ENCODE measurements at places on chromosomes 13 and 19.

- H3K36me3 ChIP-seq, result no peaks in the 10 kb centered on the region
- H3K4me3 ChIP-seq, result no peak overlapping the region
- H3K27ac ChIP-seq, result no peak overlapping the region
- H3K27me3 ChIP-seq, result no peaks in the 10 kb centered on the region
- no peak for DNase-seq
These were observed 2.0 kb upstream of the C19orf12 start for GRCh38 chr19:29717051-29717450.

GRCh38 chr13:49524740-49525501 lies 29.2 kb downstream of the PHF11 start:
- peaks cover 13% of the 10 kb centered on the region for H3K36me3 ChIP-seq
- no peak overlapping the region for H3K4me3 ChIP-seq
- DNase-seq, result no peak
- no peak overlapping the region for H3K27ac ChIP-seq
- no peaks in the 10 kb centered on the region for H3K27me3 ChIP-seq

- no peak overlapping the region for H3K4me3 ChIP-seq
- DNase-seq, result no peak
- H3K36me3 ChIP-seq, result peaks cover 29% of the 10 kb centered on the region
- H3K27ac ChIP-seq, result no peak overlapping the region
- H3K4me1 ChIP-seq, result peaks cover 23% of the 10 kb centered on the region
These were observed 3.0 kb upstream of the AKAP8L start for GRCh38 chr19:15421721-15422260.

- DNase-seq, result peak; percentile 70
- H3K36me3 ChIP-seq, result peaks cover 34% of the 10 kb centered on the region
- no peak overlapping the region for H3K27ac ChIP-seq
- H3K4me3 ChIP-seq, result no peak overlapping the region
- H3K27me3 ChIP-seq, result no peaks in the 10 kb centered on the region
- H3K4me1 ChIP-seq, result peaks cover 32% of the 10 kb centered on the region
These were observed 62.1 kb downstream of the KLF2 start for GRCh38 chr19:16386619-16387240.

DNA sequence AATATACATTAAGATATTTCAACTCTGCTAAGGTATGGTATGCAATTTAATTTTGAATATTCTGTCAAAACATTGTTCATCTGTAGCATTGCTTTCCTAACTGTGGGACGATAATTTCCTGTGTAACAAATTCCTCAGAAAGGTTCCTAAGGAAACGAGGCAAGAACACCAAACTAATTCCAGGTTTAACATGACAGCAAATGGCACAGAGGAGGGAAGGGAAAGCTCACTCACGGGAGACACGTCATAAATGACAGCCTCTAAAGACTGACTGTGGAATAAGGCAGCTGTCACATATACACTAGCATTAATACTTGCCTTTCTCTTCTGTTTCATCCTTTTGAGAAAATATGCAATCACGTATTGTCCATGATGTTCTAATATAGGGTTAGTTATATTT lies 380.6 kb downstream of the LIG4 start:
- no peak overlapping the region for H3K4me3 ChIP-seq
- no peak overlapping the region for H3K27ac ChIP-seq
- no peaks in the 10 kb centered on the region for H3K27me3 ChIP-seq
- H3K36me3 ChIP-seq, result no peaks in the 10 kb centered on the region

DNA sequence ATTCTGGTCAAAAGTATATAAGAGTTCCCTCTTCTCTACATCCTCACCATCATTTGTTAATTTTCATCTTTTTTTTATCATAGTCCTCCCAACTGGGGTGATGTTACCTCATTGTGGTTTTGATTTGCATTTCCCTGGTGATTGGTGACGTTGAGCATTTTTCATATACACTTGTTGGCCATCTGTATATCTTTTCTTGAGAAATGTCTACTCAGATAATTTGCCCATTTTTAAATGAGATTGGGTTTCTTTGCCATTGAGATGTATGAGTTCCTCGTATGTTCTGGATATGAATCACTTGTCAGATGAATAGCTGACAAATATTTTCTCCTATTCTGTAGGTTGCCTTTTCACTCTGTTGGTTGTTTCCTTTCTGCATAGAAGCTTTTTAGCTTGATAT lies 2.4 kb downstream of the CD33 start:
- peaks cover 4% of the 10 kb centered on the region for H3K27me3 ChIP-seq
- no peak for DNase-seq
- no peak overlapping the region for H3K27ac ChIP-seq
- H3K36me3 ChIP-seq, result no peaks in the 10 kb centered on the region

Data from CD4-positive, alpha-beta memory T cell (primary cell).